ENCODE measurements at places on chromosomes 4 and X. TPM values are rescaled to one million over a fixed set of nuclear protein-coding genes. Genes with fewer than 3 reads are reported as not detected.

DYNLT3 gene
- total RNA-seq = 32.2 TPM

DUSP9 gene
- total RNA-seq = not detected

FOXR2 gene
- not detected for total RNA-seq

TRPC5OS gene
- total RNA-seq = not detected

HEPH gene
- total RNA-seq = 38.8 TPM

FREM3 gene
- total RNA-seq = not detected

SCD5 gene
- 28.0 TPM for total RNA-seq

KLHL4 gene
- total RNA-seq = 0.21 TPM

SH3RF1 gene
- total RNA-seq = 27.6 TPM

CLCN4 gene
- 4.4 TPM for total RNA-seq

TLR10 gene
- not detected for total RNA-seq

FAT4 gene
- total RNA-seq = 16.8 TPM

EDA gene
- total RNA-seq = 1.7 TPM

DNA sequence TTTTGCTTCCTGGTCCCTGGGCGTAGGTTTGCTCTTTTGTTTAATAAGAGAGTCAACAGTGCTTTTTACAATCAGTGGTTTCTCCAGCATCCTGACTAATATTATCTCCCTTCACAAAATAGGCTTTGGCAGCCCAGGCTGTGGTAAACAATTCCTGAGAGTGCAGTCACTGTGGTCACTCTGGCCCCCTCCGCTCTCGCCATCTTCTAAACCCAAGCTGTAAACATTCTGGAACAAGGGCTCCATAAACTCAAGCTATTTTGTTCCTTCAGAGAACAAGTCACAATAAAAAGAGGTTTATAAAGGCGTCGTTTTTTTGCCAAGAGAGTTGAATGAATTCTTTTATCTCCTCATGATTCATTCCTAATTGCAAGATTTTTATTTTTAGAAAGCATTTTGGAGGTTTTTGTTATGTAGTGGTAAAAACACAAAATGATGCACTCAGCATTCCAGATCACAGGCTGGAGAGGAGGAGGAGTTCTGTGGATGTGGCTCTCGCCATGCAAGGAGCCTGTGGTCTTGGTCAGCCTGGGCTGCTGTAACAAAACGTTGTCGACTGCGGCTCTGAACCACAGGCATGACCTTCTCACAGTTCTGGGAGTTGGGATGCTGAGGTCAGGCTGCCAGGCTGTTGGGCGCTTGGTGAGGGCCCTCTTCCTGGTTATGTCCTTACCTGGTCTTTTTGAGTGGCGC is 486.4 kb upstream of the FAT1 start:
- no peaks in the 10 kb centered on the region for H3K36me3 ChIP-seq
- no peaks in the 10 kb centered on the region for H3K4me1 ChIP-seq

DNA sequence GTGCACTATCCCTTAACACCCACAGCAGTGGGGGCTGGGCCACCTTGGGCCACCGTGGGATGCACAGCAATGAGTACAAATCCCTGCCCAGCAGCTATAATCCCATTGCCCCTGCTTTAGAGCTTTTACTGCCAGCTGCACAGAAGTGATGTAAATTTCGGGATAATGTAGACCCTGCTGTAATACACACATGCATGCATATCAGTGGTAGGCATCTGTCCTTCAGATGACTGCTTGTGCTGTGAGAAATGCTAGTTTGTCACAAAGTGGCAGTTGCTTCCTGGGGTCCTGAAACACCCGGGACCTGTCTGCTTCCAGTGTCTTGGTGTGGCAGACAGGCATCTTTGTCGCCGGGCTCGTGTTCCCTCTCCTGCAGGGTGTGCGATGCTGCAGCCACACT is 14.1 kb downstream of the NSG1 start:
- H3K27ac ChIP-seq = no peak overlapping the region
- H3K27me3 ChIP-seq = no peaks in the 10 kb centered on the region
- no peak overlapping the region for H3K4me3 ChIP-seq
- no peak for DNase-seq

GRCh38 chr4:107685740-107686139 is 34.3 kb downstream of the PAPSS1 start:
- no peak for DNase-seq
- H3K4me1 ChIP-seq = no peaks in the 10 kb centered on the region
- H3K36me3 ChIP-seq = peaks cover 5% of the 10 kb centered on the region
- H3K27ac ChIP-seq = no peak overlapping the region
- no peak overlapping the region for H3K4me3 ChIP-seq
- H3K27me3 ChIP-seq = no peaks in the 10 kb centered on the region

GRCh38 chr4:125520258-125520990 is 205.7 kb downstream of the FAT4 start:
- H3K27ac ChIP-seq = peak overlapping the region; percentile 53
- DNase-seq = no peak
- peaks cover 2% of the 10 kb centered on the region for H3K4me1 ChIP-seq
- no peaks in the 10 kb centered on the region for H3K36me3 ChIP-seq

DNA sequence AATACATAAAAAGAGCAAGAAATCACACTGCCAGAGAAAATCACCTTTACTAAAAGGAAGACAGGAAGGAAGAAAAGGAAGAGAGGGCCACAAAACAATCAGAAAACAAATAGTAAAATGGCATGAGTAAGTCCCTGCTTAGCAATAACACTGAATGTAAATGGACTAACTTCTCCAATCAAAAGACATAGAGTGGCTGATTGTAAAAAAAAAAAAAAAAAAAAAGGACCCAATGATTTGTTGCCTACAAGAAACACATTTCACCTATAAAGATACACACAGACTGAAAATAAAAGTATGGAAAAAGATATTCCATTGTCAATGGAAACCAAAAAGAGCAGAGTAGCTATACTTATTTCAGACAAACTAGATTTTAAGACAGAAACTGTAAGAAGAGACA is 12.6 kb downstream of the CENPU start:
- no peaks in the 10 kb centered on the region for H3K27me3 ChIP-seq
- no peak overlapping the region for H3K27ac ChIP-seq
- H3K36me3 ChIP-seq = no peaks in the 10 kb centered on the region
- H3K4me3 ChIP-seq = no peak overlapping the region
- no peaks in the 10 kb centered on the region for H3K4me1 ChIP-seq

DNA sequence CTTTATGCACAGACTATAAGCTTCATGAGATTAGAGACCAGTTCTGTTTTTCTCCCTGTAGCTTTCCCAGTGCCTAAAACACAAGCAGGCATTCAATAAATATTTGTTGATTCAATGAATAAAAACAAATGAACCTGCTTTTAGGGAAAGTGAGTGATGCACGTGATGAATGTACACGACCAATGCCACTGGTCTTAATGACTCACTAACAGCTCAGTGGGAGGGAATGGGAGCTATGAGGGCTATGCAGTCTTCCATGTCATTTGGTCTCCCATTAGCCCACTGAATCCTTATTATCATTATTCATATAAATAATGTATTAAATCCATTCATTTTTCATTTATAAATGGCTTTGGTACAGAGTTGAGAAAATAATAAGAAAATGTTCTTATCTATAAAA is 247.4 kb downstream of the FBXO8 start:
- H3K27me3 ChIP-seq = no peaks in the 10 kb centered on the region
- H3K27ac ChIP-seq = no peak overlapping the region
- H3K4me3 ChIP-seq = no peak overlapping the region
- DNase-seq = no peak

DNA sequence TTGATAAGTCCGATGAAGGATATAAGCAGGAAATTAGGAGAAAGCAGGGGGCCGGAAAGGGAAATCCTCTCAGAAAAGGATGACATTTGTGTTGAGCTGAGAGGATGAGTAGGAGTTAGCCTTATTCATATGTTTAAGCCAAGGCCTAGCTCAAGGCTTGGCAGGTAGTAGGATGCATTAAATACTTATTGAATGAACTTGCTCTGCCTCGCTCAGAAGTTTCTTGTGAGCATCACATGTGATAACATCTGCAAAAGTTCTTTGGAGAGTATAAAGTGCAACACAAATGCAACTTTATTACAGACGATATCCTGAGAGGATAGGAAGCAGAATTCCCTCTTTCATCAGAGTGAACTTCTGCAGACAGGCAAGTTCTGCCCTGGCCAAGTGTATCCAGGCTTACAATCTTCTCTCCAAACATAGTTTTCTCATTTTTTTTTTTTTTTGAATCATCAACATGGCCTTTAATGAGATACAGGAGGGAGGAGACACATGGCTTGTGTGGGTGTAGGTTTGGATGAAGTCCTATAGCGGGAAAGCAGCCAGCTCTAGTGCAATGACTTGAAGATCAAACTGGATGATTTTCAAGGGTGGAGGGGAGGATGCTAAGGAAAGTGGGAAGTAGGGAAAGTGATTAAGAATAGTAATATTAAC is 48.1 kb downstream of the LUZP4 start:
- peaks cover 2% of the 10 kb centered on the region for H3K4me1 ChIP-seq
- peak overlapping the region; percentile 14 for H3K27ac ChIP-seq
- no peak for DNase-seq
- no peaks in the 10 kb centered on the region for H3K27me3 ChIP-seq

GRCh38 chrX:53606456-53606855 is 80.1 kb downstream of the HUWE1 start:
- no peaks in the 10 kb centered on the region for H3K4me1 ChIP-seq
- no peak overlapping the region for H3K4me3 ChIP-seq
- no peak overlapping the region for H3K27ac ChIP-seq
- DNase-seq = no peak
- no peaks in the 10 kb centered on the region for H3K27me3 ChIP-seq

GRCh38 chr4:86909546-86910295 is 17.5 kb upstream of the C4orf36 start:
- no peak overlapping the region for H3K4me3 ChIP-seq
- H3K36me3 ChIP-seq = no peaks in the 10 kb centered on the region
- DNase-seq = peak; percentile 59
- H3K27ac ChIP-seq = no peak overlapping the region

DNA sequence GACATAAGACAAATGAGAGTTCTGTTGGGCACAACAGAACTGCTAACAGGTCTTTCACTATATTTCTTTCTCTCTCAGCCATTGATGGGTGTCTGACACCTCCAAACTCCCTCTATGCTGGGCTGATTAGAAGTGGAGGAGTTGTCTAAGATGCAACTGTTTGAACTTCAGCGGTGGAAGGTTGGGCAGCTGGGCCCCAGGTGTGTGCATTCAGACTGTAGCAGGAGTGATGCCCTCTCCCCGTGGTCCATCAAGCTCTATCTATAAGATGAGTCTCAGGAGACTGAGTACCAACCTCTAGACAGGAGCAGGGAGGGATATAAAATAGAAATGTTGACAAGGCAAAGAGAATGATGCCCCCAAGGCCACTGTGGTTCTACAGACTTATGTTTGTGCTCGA is 28.2 kb upstream of the CHRNA9 start:
- no peaks in the 10 kb centered on the region for H3K36me3 ChIP-seq
- no peak overlapping the region for H3K4me3 ChIP-seq
- no peak overlapping the region for H3K27ac ChIP-seq

- no peak overlapping the region for H3K27ac ChIP-seq
- no peak overlapping the region for H3K4me3 ChIP-seq
- H3K27me3 ChIP-seq = no peaks in the 10 kb centered on the region
- no peaks in the 10 kb centered on the region for H3K36me3 ChIP-seq
Measured at GRCh38 chr4:109810552-109811387, 4.8 kb upstream of the GAR1 start.

GRCh38 chr4:38574559-38575333 is 89.3 kb upstream of the KLF3 start:
- no peak overlapping the region for H3K4me3 ChIP-seq
- H3K36me3 ChIP-seq = no peaks in the 10 kb centered on the region
- no peak overlapping the region for H3K27ac ChIP-seq
- no peak for DNase-seq
- H3K4me1 ChIP-seq = no peaks in the 10 kb centered on the region

- no peaks in the 10 kb centered on the region for H3K27me3 ChIP-seq
- H3K4me1 ChIP-seq = no peaks in the 10 kb centered on the region
- H3K36me3 ChIP-seq = no peaks in the 10 kb centered on the region
Measured at GRCh38 chrX:97308171-97308570, 424.5 kb downstream of the RPA4 start.

DNA sequence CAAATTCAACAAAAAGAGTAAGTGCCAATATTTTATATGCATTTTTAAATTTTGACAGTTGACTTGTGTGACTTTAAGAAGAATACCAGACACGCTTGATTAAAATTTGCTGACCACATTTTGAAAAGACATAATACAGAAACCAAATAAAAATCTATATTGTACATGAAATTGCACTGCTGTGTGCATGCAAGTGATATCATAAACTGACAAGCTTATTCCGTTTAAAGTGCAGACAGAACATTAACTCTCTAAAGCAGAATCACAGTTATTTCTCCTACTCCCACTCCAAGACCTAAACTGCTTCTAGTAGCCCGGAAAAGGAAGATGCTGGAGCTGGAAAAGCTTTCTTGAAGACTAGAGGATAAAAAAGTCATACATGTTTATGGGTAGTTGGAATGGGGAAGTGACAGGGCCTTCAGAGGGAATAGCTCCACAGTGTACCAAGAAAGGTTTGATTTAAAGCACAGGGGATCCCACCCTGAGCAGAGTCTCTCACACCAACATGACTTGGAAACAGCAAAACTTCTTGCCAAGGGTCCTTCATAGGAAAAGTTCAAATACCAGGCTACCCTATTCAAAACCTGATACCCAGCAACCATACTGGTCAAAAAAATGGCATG is 34.1 kb upstream of the NAF1 start:
- no peak for DNase-seq
- no peaks in the 10 kb centered on the region for H3K36me3 ChIP-seq
- H3K4me1 ChIP-seq = peaks cover 3% of the 10 kb centered on the region
- no peak overlapping the region for H3K4me3 ChIP-seq

DNA sequence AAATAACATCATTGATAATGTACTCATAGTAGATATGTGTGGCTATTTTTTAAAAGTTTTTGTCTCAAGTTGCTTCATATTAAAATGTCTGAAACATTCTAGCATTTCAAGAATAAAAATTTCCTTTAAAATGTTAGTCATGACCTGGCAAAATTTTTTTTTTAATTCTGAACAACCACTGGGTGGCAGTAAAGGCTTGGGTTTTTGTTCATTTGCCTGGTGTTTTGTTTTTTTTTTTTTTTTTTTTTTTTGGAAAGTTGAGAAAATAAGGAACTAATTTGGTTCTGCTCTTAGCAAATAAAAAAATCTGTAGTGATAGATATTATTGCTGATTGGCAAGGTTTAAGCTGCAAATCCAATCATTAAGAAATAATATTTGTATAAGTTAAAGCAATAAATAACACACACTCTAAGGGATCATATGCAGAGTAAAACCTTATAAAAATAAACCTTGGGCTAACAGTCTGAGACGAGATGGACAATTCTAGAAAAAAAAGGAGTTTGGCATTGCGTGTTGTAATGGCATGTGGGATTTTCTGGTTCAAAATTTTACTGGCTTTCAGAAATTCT is 81.4 kb downstream of the CEP44 start:
- no peaks in the 10 kb centered on the region for H3K4me1 ChIP-seq
- no peak for DNase-seq
- H3K27ac ChIP-seq = no peak overlapping the region

DNA sequence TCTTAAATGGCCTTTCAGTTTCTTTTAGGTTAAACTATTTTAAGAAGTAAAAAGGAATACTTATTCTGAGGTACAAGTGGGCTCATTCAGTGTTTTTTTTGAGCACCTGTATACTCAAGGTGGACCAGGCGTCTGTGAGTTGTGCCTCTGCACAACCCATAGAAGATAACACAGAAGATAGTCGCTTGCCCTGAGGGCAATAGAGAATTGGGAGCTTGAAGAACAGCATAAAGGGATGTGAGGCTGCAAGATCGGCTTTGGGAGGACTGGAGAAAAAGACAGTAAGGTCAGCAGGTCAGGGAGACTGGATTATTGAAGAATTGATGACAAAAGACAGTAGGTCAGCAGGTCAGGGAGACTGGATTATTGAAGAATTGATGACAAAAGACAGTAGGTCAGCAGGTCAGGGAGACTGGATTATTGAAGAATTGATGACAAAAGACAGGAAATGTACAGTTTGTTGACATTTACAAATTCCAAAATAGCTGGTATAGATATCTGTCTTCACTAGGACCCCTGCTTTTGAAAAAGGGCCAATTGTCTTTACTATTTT is 3.1 kb downstream of the CPE start:
- no peak for DNase-seq
- H3K4me1 ChIP-seq = peaks cover 17% of the 10 kb centered on the region
- H3K27me3 ChIP-seq = no peaks in the 10 kb centered on the region
- H3K36me3 ChIP-seq = no peaks in the 10 kb centered on the region
- H3K27ac ChIP-seq = peak overlapping the region; percentile 88
